ENCODE measurements at places on chromosomes 5 and 9.

- DNase-seq, result no peak
Observed at GRCh38 chr9:133278161-133279114, 3.4 kb upstream of the ABO start.

GRCh38 chr9:130981756-130982137 is 27.2 kb upstream of the LAMC3 start:
- DNase-seq, result no peak

DNA sequence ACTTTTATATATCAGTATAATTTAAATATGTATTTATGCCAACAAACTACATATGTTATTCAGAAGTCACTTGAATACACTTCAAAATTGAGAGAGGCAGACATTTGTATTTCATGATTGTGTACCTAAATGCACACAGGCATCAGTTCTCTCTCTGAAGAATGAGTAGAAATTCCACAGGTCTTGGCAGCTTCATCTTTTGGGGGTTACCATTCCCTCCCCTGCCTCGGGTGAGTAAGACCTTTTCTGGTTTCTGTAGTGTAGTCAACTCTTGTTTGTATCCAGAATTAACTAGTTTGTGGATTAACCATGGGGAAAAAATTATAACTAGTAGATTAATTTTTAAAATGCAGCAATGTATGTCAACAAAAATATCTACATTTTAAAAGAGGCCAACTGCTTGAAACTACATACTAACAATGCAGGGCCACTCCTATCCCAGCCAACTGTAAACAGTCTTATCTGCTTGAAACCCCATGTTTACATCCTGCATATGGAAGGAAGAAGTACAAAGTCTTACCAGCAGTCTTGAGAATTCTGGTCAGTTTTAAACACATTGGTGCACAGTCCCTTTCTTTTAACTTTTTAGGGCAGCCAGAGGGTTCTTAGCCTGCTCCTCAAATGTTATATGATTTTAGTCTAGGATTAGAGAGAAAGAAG is 339.6 kb upstream of the KIF2A start:
- DNase-seq, result no peak

DNA sequence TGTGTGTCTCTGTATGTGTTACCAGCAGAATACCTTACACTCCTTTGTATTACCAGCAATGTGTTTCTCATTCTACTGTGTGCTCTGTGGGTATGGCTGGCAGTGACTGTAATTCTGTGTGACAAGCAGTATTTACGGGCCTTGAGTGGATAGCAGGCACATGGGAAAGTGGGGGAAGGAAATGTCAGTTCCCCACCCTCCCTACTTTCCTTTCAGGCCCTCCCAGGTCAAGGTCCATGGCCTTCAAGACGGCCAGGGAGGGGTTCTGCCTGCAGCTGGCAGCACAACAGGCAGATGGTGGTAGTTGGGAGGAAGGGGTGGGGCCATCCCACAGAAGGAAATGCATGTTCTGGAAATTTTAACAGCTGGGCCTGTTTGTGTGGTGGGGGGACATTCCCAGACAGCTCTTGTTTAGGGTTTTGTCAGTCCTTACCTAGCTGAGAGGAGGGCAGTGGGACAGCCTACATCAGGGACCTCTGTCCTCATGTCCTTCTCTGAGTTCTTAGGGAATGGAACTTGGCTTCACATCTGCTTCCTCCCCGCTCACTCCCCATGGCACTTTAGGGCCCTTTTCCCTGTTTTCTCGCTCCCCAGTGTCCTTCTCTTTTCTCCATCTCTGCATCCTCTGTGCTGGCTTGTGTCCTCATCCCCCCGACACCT is 14.6 kb upstream of the TNIP1 start:
- DNase-seq, result no peak

DNA sequence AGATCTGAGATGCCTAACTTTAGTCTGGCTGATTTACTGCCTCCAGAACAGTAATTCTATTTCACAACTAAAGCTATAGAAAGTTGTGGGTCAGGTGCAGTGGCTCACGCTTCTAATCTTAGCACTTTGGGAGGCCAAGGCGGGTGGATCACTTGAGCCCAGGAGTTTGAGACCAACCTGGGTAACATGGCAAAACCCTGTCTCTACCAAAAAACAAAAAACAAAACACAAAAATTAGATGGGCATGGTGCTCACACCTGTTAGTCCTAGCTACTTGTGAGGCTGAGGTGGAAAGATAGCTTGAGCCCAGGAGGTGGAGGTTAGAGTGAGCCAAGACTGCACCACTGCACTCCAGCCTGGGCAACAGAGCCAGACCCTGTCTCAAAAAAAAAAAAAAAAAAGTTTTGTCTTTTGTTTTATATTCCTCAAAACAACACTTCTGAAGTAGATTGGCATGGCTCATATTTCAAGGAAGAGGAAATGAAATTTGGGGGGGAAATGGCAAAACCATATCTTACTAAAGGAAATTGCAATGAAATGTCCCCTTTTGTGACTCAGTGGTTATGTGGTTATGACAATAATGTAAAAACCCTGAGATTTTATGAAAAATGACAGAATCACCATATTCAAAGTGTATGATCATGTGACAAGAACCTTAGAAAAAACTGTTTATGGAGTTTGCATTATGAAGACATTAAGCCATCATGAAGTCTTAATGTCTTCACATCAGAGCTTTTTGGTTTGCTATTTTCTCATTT is 16.2 kb downstream of the FNBP1 start:
- DNase-seq, result no peak

GRCh38 chr5:370959-371810 is 49.7 kb downstream of the AHRR start:
- no peak for DNase-seq

DNA sequence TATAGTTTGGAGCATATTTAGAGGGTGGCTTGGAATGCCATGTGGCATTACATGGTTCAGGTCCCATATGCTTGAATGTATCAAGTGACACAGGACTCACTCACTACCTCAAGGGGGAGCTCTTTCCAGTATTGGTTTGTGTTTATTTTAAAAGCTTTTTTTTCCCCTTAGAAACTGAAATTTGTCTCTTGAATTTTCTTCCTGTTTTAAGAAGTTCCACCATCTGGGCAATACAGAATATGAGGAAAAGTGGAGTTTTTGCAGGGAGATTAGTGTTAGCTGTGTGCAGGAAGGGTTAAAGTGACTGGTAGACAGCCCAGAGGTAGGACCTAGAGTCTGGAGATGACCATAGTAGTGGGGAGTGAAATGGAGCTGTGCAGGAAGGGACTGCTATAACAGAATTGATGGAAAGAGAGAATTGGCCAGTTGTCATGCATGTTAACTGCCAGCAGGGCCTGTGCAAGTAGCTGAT is 36.6 kb downstream of the CTNNA1 start:
- DNase-seq, result no peak

- DNase-seq, result no peak
Observed at GRCh38 chr5:171441246-171441791, 21.9 kb downstream of the FGF18 start.

GRCh38 chr9:32128546-32128945 is 255.9 kb upstream of the ACO1 start:
- DNase-seq, result no peak

DNA sequence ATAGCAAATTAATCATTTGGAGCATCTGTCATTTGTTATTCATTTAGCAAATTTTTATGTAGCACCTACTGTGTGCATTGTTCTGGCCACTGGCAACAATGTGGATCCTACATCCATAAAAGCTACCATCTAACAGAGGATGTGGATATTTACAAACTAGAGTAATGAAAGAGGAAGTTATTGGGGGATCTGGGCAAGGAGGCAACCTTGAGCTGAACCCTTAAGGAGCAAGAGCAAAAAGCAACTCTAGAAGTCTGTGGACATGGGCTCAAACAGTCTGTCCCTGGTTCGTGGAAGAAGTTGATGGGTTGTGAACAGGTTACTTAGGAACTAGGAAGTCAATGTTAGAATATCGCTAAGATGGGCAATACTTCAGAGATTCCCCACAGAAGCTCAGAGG is 259.9 kb downstream of the SYK start:
- DNase-seq, result no peak

DNA sequence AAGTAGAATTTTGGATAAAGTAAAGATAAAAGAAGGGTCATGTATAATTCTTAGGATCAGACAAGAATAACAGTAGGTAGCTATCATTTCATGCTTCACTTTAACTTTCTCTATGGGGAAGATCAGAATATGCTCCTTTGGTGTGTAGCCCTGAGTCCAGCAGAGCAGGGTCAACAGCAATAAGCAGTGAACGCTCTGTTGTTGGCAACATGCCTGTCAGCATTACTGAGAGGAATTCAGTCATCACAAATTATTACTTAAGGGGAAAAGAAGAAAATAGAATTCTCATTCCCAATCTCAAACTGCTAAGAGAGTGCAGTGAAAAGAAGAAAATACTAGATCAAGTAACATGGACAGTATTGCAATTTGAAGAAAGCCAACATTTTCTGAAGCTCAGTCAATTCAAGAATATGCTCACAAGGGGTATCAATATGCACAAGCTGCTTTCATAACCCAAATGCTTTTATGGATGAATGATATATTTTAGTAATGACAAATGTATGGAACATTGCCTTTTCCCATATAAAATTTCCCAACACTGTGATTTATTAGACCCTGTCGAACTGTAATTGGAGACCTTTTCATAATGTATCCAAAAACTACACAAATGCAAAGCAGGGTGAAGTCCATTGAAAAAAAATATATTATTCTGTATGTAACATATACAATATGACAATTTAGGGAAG is 1359.4 kb downstream of the EFNA5 start:
- DNase-seq, result no peak

- no peak for DNase-seq
Observed at GRCh38 chr9:111514967-111515366, 10.0 kb upstream of the ZNF483 start.

GRCh38 chr5:34742061-34742460 is 85.9 kb downstream of the RAI14 start:
- no peak for DNase-seq

GRCh38 chr5:15571081-15571480 is 71.1 kb downstream of the FBXL7 start:
- no peak for DNase-seq

DNA sequence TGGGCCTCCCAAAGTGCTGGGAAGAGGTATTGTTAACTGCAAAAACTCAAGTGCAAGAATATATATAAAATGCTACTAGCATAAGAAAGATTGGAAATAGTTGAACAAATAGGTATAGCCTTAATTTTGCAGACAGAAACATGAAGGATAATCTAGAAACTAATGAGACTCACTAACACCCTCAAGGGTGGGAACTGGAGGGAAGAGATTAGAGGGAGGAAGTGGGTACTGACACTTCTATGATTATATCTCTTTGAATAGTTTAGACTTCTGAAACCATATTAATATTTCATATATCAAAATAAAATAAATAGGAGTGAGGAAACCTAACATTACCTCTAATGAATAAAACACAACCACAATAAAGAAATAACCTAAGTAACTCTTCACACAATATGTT is 23.0 kb downstream of the AUH start:
- DNase-seq, result no peak

DNA sequence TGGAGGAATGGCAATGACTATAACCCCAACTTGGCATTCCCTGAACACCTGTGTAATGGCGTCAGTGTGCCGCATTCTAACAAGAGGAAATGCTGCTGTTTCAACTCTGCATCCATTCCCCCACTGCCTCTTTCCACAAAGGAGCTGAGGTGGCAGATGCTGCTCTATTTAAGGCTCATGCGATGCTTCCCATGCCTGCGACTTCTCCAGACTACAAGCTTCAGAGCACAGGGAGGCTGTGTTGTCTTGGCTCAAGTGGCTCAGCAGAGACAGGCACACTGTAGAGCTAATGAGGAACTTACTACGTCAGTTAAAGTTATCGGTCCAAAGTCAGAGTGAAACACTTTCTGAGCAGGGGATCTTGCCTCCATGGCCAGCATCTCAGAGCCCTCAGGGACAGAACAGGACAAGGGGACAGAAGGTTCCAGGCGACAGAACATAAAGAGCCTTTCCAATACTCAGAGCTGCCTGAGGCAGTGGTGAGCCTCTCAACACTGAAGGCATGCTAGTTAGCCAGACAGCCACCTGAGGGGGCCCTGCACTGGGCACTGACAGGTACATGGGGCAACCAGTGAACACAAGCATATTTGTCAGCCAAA is 21.8 kb downstream of the TNIP1 start:
- no peak for DNase-seq

- DNase-seq, result no peak
Observed at GRCh38 chr5:133398646-133399101, 213.7 kb downstream of the FSTL4 start.

DNA sequence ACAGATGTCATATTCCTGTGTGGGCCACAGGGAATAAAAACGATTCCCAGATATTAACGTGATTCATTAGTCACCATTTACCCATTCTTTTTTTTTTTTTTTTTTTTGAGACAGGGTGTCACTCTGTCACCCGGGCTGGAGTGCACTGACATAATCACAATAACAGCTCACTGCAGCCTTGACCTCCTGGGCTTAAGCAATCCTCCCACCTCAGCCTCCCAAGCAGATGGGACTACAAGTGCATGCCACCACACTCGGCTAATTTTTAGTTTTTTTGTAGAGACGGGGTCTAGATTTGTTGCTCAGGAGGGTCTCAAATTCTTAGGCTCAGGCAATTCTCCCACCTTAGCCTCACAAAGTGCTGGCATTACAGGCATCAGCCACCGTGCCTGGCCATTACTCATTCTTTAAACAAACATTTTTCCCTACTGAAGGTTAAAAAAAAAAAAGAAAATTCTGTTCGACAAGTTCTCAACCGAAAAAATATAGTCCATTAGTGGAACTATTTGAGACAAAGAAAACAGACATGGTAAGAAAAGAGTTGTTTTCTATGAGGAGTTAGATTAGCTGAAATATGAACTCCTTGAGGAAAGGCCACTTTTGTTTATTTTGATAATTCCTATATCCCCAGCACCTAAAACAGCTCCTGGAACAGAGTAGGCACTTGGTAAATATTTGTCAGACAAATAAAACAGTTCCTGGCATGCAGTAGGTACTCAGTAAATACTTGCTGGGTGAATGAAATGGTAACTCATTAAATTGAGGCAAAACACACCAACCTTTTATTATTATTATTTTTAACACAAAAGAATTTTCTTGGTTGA is 32.1 kb upstream of the PDCL start:
- no peak for DNase-seq

GRCh38 chr5:120415985-120416384 is 48.1 kb upstream of the PRR16 start:
- DNase-seq, result no peak

DNA sequence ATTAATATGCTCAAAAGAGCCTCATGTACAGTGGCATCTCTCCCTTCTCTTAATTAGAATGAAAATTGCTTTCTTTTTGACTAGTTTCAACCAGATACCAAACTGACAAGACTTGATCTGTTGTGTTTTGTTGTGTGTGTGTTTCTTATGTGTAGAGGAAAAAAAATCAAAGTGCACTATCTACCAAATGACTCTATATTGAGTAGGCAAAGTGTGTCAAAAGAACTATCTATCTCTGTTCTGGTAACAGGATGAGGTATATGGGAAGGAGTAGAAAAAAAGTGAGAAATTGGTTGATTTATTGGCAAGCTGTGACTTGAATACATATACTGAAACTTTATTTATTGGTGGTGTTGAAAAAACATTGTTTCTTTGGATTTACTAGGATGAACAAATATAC is 190.0 kb downstream of the SLF1 start:
- DNase-seq, result no peak
